Frontal cortex (tissue), 4 donors: ENCODE measurements at places on chromosomes 6 and 20. TPM values are rescaled to one million over a fixed set of nuclear protein-coding genes. Genes with fewer than 3 reads are reported as not detected.

The C6orf132 gene
- total RNA-seq = under 0.01 TPM

The C6orf58 gene
- 1.6 TPM for total RNA-seq

The EDN1 gene
- 4.9 TPM for total RNA-seq

The GJA10 gene
- not detected for total RNA-seq

The RFX6 gene
- not detected for total RNA-seq

The ERVFRD-1 gene
- not detected for total RNA-seq

The SIRPB2 gene
- 0.82 TPM for total RNA-seq

The FAM50B gene
- 22.0 TPM for total RNA-seq

The MLIP gene
- total RNA-seq = 11.8 TPM

The MPIG6B gene
- not detected for total RNA-seq

The AKAP12 gene
- total RNA-seq = 40.4 TPM

The FAM217B gene
- total RNA-seq = 32.6 TPM

The PROKR2 gene
- 8.6 TPM for total RNA-seq

The ULBP1 gene
- 1.6 TPM for total RNA-seq

The RWDD1 gene
- total RNA-seq = 26.5 TPM

The CALHM4 gene
- total RNA-seq = not detected

The SNAP91 gene
- 108 TPM for total RNA-seq

The C6orf15 gene
- not detected for total RNA-seq

The TRIM40 gene
- total RNA-seq = not detected

The NCOA6 gene
- total RNA-seq = 92.5 TPM

The LY6G6D gene
- total RNA-seq = not detected

The MICB gene
- total RNA-seq = 0.41 TPM

The SULF2 gene
- total RNA-seq = 18.8 TPM

The TBX18 gene
- 6.5 TPM for total RNA-seq

The ARMC12 gene
- total RNA-seq = 0.82 TPM

The ADGB gene
- total RNA-seq = under 0.01 TPM

The MYH7B gene
- total RNA-seq = not detected

The STXBP5 gene
- 138 TPM for total RNA-seq

The CLVS2 gene
- 34.2 TPM for total RNA-seq

The ENPP1 gene
- 0.41 TPM for total RNA-seq

The FAXC gene
- 41.6 TPM for total RNA-seq

The XKR7 gene
- 9.8 TPM for total RNA-seq

The RAET1G gene
- total RNA-seq = not detected

The COL11A2 gene
- 1.2 TPM for total RNA-seq
